Activated CD4-positive, alpha-beta T cell treated with anti-CD3 and anti-CD28 coated beads, Interleukin-2, amount 10 ng/mL, durations not matched to agents 7 days and 5 days (primary cell): ENCODE measurements at places on chromosomes 5 and 9. TPM values are rescaled to one million over a fixed set of nuclear protein-coding genes. Genes with fewer than 3 reads are reported as not detected.

TMEM252 gene
- total RNA-seq = not detected

GABRA1 gene
- total RNA-seq = not detected

CD14 gene
- total RNA-seq = 0.37 TPM

CAMK4 gene
- total RNA-seq = 138 TPM

INSYN2B gene
- not detected for total RNA-seq

SCGB3A1 gene
- not detected for total RNA-seq
